ENCODE measurements at places on chromosomes 11 and 22.

GRCh38 chr11:27619039-27619574, 81.1 kb downstream of the BDNF start:
- no peak for DNase-seq

DNA sequence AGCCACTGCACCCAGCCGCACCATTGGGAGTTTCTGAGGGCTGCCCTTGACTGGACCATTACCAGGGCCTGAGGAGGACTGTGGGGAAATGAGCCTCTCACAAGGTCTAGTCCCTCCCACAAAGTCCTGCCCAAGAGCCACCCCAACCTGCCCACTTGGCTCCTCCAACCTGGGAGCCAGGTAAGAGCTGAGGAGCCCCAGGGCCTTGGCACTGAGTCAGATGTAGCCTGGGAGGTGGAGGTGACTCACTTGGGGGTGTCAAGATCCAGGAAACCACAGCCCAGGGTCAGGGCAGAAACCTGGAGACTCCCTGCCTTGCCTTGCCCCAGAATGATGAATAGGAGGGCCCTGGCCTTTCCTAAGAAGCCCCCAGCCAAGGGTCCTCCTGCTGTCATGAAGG, 25.8 kb upstream of the P2RY2 start:
- no peak for DNase-seq

GRCh38 chr11:78450866-78451265, 33.2 kb upstream of the GAB2 start:
- DNase-seq = no peak

DNA sequence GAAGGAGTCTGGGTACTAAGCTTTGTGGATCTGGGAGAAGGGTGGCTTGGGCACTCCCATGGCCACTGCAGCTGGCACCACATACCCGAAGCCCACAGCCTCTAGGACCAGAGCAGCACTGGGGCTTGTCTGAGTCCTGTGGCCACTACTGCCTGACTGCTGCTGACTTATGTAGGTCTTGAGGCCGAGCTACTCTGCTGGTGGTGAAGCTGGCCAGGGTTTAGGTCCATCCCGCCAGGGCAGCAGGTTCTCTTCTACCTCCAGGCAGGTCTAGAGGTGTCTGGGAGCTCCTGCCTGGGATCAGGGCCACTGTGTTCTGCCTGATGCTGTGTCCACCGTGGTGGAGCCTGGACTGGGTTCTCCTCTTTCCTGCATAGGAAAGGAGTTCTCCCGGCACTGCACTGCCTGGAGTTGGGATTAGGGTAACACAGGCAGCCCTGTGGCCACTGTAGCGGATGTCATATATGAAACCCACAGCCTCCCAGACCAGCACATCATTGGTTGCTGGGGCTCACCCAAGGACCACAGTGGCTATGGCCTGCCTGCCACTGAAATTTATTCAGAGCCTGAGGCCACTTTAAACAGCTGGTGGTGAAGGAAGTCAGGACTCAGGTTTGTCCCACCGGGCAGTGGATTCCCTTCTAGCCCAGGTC, 109.8 kb upstream of the SERPIND1 start:
- DNase-seq = no peak

DNA sequence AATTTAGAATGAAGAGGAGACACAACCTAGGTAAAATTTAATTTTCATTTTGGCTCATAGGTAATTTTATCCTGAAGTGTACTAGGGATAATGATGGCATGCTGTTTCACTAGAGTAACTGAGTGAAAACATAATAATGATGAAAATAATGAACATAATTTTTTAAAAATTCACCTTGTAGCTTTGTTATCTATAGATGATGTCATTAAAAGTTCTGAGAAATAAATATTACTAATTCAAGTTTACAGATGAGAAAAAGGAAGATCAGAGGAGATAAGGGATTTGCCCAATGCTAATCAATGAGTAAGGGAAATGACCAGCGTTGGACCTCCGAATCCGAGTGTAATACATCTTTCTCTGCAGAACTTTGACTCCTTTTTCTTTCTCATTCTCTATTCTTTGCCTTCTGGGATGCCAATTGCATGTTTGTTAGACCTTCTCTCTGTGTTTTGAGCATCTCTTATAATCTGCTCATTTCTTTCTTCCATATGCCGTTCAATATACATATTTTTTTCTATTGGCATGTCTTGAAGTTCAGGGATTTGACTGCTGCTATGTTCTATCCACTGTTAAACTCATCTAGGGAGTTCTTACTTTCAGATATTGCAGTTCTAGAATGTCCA, 186.5 kb downstream of the SNX19 start:
- DNase-seq = no peak

GRCh38 chr11:20844630-20845029, 175.2 kb downstream of the NELL1 start:
- DNase-seq = no peak

GRCh38 chr11:98411777-98412176, 609.0 kb upstream of the CNTN5 start:
- no peak for DNase-seq

DNA sequence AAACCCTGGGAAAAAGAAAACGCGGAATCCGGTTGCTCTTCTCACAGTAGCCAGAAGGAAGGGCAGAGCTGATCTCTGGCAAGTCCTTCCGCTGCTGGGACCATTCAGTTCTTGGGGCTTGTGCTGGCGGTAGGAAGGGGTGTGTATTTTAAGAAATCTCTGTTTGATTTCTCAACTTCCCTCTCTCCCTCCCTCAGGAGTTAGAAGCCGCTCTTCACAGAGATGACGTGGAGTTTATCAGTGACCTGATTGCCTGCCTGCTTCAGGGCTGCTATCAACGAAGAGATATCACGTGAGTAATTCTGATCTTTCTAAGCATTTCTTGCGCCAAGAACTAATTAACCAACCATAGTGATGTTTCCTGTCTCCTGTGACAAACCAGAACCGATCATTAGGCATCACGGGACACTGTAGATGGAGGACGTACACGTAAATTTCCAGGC, 85.9 kb upstream of the SLC25A18 start:
- no peak for DNase-seq

GRCh38 chr22:43230571-43230970, 43.6 kb upstream of the TTLL12 start:
- DNase-seq = no peak

- DNase-seq = no peak
Observed at GRCh38 chr22:38689651-38690050, 7.9 kb downstream of the TOMM22 start.

- no peak for DNase-seq
Observed at GRCh38 chr11:75938543-75938942, 123.5 kb downstream of the UVRAG start.

DNA sequence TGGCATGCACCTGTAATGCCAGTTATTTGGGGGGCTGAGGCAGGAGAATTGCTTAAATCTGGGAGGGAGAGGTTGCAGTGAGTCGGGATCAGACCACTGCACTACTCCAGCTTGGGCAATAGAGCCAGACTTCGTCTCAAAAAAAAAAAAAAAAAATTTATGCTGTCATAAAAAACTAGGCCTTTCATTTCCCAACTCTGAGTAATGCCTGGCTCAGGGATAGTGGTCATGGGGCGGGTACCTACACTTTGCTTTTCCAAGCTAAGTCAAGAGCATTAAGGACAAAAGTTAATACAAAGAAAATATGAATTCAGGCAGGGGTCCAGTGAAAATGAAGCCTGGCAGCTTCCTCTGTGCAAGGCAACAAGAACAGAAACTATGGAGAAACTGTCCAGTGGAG, 16.3 kb downstream of the CPSF7 start:
- no peak for DNase-seq

- DNase-seq = no peak
Observed at GRCh38 chr22:22092101-22092500, 109.5 kb upstream of the TOP3B start.

DNA sequence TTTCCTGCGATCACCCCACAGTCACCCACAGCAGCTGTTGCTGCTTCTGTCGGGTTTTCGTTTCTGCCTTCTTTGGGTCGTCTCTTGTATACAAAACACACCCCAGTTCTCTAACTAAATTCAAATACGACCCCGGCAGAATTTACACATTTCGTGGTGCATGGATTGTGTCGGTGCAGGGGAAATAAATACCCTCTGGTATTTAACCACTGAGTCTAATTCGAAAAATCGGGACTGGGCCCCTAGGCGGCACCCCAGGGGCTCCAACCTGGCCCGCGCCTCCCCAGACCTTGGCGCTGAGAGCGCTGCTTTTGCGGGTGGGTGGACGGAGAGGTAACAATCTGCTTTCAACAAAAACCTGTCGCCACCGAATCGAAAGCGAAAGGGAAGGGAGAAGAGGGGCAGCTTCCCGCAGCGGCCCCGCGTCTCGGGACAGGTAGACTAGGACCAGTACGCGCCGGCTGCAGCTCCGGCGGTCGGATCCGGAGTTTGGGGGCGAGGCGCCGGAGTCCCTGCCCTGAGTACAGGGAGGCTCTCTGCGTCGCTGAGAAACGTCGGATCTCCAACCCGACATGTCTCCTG, 4.4 kb downstream of the ALX4 start:
- DNase-seq = peak; percentile 13

DNA sequence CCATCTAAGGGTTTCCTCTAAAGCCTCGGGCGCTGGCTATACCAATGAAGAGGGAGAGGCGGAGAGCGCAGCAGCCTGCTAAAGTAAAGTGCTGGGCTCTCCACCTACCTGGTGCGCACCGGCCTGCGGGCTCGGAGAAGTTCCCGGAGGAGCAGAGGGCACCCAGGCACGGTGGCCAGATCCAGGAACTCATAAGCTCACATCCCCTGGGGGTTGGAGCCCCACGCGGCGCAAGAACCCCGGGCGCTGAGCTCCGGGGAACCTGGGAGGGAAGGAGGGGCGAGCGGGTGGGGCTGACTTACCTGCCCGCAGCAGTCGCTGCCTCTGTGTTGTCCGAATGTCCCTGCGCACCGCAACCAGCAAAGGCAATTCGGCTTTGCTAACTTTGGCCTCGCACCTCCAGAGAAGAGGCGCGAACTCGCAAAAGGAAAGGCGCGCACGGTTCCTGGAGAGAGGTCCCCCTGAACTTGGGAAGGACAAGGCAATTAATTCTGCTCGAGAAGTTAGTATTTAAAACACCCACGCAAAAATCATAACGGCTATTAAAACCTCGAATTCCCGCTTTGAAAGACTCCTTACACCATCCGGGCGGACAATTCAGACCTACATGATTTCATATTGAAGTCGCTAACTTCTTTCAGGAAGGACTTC, 127.6 kb upstream of the C11orf58 start:
- no peak for DNase-seq

DNA sequence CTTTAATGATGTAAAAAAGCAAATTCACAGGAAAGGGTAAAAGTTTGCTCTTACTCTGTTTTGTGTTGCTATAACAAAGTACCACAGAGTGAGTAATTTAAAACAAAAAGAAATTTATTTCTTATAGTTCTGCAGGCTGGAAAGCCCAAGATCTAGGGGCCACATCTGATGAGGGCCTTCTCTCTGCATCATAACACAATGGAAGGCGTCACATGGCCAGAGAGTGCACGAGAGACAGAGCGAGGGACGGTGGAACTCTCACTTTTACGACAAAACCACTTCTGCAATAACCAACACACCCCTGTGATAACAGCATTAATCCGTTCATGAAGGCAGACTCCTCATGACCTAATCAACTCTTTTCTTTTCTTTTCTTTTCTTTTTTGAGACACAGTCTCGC, 31.1 kb downstream of the CD6 start:
- DNase-seq = no peak

- DNase-seq = no peak
Observed at GRCh38 chr11:129948926-129949466, 53.6 kb upstream of the NFRKB start.

DNA sequence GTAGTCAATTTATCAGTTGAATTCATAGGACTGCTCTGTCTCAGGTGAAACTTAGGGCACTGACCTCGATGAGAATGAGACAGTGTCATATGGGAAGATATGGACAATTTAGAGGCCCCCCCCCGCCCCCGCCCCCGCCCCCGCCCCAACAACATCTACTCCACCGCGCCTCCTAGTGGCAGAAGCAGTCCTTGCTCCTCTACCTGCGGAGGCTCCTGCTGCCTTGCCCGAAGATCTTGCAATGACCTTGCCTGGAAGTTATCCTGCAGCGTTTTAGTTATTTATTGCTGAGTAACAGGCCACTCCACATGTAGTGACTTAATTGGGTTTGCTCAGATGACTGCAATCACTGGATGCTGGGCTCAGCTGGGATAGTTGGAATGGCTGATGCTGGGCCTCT, 15.2 kb downstream of the SERPINH1 start:
- no peak for DNase-seq

DNA sequence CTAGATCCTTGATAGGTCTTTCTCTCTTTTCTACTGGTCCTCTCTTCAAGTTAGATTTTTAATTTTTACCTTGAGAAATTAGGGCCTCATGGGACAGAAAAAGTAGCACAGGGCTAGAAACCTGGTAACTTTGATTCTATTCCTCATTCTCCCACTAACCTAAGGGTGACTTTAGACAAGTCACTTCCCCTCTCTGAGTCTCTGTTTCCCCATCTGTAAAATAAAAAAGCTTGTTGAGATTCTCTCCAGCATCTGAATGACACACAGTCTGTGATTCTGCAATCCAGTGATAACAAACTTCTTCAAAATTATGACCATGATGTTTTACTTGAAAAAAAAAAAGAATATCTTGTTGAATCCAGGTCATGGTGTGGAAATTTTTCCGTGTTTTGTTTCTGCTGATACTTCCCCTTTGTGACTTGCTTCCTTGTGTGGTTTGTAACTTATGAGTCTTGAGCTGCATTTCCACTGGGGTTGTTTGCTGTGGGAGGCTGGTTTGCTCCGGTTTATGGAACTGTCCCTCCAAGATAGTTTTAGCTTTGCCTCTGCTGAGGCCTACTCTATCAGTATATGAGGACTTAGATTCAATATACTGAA, 9.8 kb upstream of the MPEG1 start:
- DNase-seq = no peak

DNA sequence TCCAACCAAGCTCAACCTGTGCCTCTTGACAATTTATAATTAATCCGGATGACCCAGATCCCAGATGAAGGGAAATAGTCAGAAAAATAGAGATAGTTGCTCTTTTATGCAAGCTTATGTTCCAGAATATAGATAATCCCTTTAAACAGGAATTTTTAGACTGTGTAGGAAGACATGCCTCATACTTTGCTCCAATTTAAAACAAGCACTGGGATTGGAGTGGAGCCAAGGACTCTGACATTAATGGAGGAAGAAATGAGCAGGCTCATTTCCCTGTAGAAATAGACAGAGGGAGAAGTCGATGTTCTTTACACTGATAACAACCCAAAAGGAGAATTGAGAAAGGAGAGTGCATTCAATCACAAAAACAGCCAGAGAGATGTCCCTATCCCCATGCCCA, 70.1 kb upstream of the LRRC55 start:
- DNase-seq = no peak

GRCh38 chr11:45617871-45618601, 47.4 kb downstream of the CHST1 start:
- no peak for DNase-seq

GRCh38 chr11:113730887-113731726, 25.0 kb upstream of the TMPRSS5 start:
- no peak for DNase-seq

- DNase-seq = no peak
Observed at GRCh38 chr11:70757241-70757640, 358.9 kb downstream of the CTTN start.

GRCh38 chr11:110989428-110990133, 255.9 kb upstream of the POU2AF2 start:
- DNase-seq = no peak

Data from NCI-H1048 (cell line).